ENCODE measurements at places on chromosomes 1 and 21.

GRCh38 chr1:85244271-85245061, 15.0 kb downstream of the C1orf52 start:
- DNase-seq = no peak

GRCh38 chr1:5465281-5465711, 526.9 kb downstream of the NPHP4 start:
- DNase-seq = no peak

GRCh38 chr1:48182439-48182838, 40.1 kb upstream of the SLC5A9 start:
- DNase-seq = no peak

GRCh38 chr1:160371346-160371631, 4.4 kb downstream of the NHLH1 start:
- DNase-seq = no peak

DNA sequence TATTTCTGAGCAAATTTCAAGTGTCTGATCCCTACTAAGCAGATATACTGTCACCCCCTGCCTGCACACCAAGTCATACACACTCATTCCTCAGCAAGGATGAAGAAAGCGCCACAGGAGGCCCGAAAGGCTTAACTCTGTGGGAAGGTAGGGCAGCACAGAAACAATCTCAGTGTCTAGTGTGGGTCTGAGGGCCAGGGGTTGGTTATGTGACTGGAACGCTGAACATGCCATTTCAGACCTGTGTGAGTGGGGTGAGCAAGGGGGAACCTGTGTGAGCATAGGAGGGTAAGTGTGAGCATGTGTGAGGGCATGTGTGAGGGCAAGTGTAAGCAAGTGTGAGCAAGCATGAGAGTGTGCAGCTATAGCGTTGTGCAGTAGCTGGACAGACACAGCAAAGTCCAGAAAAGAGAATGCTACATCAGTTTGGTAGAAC, 6.2 kb downstream of the ITPKB start:
- DNase-seq = no peak

DNA sequence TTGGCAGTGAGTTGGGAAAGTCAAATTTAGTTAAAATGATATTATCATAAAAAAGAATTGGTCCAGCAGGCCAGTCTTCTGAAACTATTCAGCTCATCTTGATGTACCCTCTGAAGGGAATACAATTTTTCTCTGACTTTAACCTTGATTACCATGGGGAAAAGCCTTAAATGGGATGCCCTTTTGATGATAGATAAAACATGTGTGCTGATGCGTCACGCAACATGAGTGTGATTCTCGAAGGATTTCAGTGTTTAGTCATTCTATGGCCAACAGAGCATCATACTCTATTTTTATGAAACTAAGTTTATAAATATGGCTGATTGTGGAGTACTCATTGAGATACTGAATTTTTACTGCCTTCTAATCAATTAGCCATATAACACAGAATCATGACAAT, 171.5 kb downstream of the ZNF281 start:
- no peak for DNase-seq

DNA sequence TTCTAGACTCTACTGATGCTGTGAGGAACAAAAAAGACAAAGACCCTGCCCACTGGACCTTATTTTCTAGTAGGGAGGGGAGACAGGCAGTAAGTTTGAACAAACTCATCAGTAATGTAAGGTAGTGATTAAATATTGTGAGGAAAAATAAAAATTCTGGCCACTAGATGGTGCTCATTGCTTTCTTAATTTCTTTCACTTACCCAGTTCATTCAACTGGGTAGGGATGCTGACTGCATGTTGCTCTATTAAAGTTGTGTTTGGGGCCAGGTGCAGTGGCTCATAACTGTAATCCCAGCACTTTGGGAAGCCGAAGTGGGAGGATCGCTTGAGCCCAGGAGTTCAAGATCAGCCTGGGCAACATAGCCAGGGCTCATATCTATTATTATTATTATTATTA, 6.3 kb upstream of the KYAT3 start:
- DNase-seq = peak; percentile 99

GRCh38 chr1:64986903-64987871, 20.8 kb upstream of the JAK1 start:
- peak; percentile 65 for DNase-seq

GRCh38 chr1:28208818-28209441, 23.9 kb downstream of the DNAJC8 start:
- DNase-seq = peak; percentile 59

GRCh38 chr1:86866665-86867064, 47.3 kb downstream of the SELENOF start:
- no peak for DNase-seq

GRCh38 chr1:2504225-2504948, 22.0 kb downstream of the PANK4 start:
- no peak for DNase-seq

GRCh38 chr1:109011335-109011734, 30.6 kb downstream of the WDR47 start:
- no peak for DNase-seq

DNA sequence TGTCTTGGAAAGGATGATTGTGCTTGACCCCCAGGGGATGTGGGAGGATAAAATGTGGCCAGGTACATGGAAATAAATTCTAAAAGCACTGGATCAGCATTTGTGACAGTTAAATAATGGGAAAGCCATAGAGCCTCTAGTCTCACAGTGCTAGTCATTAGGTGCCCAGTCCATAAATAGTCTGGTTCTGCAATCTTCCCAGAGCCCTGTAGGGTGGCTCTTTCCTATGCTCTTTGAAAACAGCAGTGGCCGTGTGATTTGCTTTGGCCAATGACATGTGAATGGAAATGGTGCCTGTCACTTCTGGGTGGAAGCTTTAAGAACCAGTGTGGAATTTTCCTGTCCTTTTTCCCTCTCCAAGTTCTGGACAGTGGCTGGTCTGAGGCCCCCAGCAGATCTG, 113.2 kb downstream of the TRABD2B start:
- no peak for DNase-seq

- DNase-seq = no peak
Measured at GRCh38 chr1:56399795-56400194, 179.6 kb downstream of the PLPP3 start.

GRCh38 chr1:172276120-172276818, 144.2 kb upstream of the C1orf105 start:
- DNase-seq = no peak

GRCh38 chr1:54408147-54409066, 2.2 kb upstream of the SSBP3 start:
- peak; percentile 75 for DNase-seq

DNA sequence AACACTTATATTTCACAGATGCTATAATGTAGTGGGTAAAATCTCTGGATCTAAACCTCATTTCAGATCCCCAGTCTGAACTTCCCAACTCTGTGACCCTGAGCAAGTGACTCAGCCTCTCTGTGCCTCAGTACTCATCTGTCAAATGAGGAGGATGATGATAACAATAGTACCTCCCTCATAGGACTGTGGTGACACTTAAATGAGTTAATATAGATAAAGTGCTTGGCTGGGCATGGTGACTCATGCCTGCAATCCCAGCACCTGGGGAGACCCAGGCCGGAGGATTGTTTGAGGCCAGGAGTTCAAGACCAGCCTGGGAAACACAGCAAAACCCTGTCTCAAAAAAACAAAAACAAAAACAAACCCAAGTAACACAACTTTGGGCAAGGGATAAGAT, 4.7 kb upstream of the ECE1 start:
- no peak for DNase-seq

GRCh38 chr21:32994305-32994704, 31.4 kb upstream of the OLIG2 start:
- DNase-seq = no peak

- no peak for DNase-seq
Measured at GRCh38 chr1:160850993-160851392, 11.7 kb downstream of the CD244 start.

GRCh38 chr21:37273911-37274690, 7.0 kb upstream of the VPS26C start:
- DNase-seq = no peak

GRCh38 chr21:39531064-39531463, 79.3 kb downstream of the SH3BGR start:
- DNase-seq = no peak

DNA sequence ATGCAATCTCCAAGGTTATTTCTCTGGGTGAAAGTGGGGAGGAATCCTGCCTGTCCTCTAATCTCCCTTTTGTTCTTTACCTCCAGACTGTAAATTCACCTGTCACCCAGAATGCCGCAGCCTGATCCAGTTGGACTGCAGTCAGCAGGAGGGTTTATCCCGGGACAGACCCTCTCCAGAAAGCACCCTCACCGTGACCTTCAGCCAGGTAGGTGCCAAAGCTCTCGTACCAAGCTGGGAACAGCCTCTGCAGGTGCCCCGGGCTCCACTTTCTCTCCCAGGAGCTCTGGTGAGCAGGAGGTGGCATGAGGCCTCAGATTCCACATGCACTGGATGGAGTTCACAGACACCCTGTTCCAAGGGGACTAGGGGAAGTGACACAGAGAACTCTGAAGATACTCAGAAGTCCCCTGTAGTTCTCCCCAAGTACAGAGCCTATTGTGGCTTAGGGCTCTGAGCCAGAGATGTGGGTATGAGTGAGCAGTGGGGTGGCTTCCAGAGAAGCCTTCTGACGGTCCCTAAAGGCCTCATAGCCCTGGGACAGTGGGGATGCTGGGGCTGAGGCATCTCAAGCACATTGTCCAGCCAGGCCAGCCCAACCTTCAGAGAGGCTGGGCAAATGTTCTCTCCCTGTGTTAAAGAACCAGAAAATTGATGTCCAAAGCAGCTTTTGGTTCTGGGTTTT, 30.9 kb downstream of the RASSF5 start:
- DNase-seq = no peak

DNA sequence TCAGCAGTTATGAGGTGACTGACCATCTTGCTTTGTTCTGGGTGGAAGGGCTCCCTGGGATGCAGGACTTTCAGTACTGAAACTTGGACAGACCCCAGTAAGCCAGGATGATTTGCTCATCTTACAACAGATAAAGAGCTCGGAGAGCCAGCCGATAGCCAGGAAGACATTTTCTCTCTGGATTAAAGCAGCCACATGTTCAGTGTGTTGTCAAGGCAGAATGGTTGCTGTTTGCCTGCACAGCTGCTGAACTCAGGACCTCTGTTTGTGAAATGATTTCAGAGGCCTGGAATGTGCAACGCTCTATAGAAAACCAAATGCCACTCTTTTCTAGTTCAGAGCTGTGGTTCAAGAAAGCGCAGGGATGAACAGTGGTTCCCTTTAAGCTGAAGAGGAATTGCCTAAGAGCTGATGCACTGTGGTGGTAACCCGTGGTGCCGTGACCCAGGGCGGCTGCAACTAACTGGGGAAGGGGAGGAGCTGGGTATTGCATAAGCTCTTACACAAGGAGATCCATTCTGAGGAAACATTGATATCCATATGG, 40.7 kb downstream of the CASQ2 start:
- peak; percentile 74 for DNase-seq

DNA sequence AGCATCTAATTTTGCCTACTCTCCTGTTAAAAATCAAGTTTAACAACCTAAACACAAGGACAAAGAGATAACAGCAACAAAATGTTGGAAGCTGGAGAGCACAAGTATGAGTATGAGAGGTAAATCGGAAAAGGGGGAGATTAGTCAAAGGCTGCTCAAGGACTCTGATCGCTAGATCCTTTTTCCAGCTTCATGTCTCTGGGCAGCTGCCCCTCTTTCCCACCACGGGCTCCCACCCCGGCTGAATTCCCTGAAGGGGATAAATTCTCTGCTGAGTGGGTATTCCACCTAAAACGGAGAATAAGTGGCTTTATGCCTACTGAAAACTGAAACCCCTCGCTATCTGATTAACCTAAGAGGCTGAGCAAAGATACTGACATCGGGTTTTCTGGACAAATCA, 696 bp upstream of the CTBS start:
- DNase-seq = no peak

- no peak for DNase-seq
Measured at GRCh38 chr1:193241132-193241827, 54.9 kb upstream of the B3GALT2 start.

GRCh38 chr1:203797948-203798655, 2.7 kb downstream of the ZBED6 start:
- DNase-seq = peak; percentile 67

DNA sequence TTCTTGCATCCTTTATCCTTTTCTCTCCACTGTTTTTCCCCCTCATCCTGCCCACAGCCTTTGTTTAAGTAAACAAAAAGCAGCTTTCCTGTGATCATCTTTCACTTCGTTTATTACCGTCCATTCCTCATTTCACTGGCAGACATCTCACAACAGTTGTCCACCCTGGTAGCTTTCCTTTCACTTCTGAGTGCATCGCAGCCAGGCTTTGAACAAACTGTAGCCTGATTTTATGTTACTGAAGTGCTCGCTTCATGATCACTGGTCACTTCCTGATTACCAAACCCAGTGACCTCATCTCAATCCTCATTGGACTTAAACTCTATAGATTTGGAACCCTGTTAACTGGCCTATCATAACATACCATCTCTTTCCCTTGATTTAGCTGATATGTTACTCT, 67.7 kb downstream of the SDCCAG8 start:
- no peak for DNase-seq

- DNase-seq = no peak
Measured at GRCh38 chr1:246791303-246791918, 67.2 kb downstream of the SCCPDH start.

- DNase-seq = peak; percentile 53
Measured at GRCh38 chr1:198465201-198466144, 75.0 kb downstream of the ATP6V1G3 start.

- DNase-seq = no peak
Measured at GRCh38 chr1:43963006-43963405, 6.8 kb upstream of the DPH2 start.

- DNase-seq = no peak
Measured at GRCh38 chr1:2474104-2474844, 1.8 kb upstream of the PLCH2 start.

DNA sequence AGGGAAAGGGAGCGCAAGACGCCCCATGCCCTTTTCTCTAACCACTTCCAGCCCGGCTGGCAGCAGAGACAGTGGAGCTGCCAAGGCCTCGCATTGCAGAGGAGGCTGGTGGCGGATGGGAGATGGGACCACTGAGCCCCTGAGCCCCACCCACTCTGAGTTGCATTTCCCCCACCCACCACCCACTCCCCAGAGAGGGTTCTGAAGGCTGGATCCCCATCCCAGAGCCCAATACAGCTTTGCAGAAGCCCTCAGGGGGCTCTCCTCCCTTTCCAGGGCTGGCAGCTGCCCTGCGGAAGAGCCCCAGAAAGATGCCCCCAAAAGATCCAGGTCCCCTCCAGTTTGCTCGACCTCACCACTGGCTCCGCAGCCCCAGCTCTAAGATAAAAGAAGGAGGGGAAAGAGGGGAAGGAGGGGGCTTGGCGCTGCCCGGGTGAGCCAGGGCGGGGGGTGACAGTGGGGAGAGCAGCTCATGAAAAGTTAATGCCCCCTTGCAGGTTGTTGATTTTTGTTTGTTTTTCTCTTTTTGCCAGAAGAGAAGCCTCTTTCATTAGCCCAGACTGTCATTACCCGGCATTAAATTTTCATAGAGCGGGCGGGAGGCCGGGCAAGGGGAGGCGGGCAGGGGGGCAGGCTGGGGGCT, 38.4 kb upstream of the CASZ1 start:
- DNase-seq = no peak

DNA sequence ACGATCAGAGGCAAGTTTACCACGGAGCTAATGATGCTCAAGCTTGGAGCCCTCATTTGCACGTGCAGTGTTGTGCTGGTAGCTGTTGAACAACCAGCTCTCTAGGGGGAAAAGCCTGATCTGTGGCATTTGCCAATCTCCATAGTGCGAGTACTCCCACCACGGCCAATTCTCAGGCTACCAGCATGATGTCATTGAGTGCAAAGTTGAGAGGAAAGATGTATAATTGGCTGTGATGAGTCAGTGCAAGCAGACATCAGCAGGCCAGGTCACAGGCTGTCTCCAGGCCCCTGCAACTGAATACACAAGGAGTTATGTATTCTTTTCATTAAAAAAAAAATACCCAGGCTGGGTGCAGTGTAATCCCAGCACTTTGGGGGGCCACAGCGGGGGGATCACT, 233.1 kb upstream of the VAMP3 start:
- peak; percentile 86 for DNase-seq

All from trophoblast cell (in vitro differentiated cells and primary cell).